ENCODE measurements at places on chromosomes 2 and 18.

DNA sequence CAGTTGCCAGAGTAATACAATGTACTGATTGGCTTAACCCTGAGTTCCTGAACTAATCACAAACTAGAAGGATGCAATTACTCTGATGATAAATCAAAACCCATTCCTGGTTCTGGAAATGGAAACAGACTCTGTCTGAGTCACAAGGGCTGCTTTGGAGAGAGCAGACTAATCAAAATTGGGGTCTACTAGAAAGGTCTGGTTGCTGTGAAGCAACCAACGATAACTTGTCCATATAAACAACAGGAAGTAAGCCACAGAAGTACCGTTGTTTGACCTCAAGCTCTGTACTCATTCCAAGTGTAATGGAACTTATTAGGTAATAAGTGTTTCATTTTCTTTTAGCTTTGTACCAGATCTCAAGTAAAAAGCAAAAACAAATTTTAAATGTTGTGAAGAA lies 49.7 kb downstream of the RASGRP3 start:
- DNase-seq, result no peak

GRCh38 chr2:151083856-151084795 lies 177.5 kb downstream of the RBM43 start:
- no peak for DNase-seq

GRCh38 chr2:152520759-152521158 lies 185.8 kb downstream of the FMNL2 start:
- no peak for DNase-seq

DNA sequence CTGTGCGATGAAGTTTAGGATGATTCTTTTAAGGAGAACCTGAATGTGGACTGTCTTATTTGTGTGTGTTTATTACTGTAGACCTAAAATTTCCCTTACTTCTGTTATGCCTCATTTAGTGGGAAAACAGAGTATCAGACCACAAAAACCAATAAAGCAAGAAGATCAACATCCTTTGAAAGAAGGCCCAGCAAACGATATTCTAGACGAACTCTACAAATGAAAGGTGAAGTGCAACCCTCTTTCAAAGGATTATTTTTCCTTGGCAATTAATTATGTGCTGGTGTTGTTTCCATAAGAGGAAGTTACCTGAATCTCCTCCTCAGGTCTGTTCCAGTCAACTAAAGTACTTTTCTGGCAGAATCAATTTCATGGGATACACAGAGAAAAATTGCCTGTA lies 78.6 kb downstream of the EPB41L5 start:
- DNase-seq, result no peak

DNA sequence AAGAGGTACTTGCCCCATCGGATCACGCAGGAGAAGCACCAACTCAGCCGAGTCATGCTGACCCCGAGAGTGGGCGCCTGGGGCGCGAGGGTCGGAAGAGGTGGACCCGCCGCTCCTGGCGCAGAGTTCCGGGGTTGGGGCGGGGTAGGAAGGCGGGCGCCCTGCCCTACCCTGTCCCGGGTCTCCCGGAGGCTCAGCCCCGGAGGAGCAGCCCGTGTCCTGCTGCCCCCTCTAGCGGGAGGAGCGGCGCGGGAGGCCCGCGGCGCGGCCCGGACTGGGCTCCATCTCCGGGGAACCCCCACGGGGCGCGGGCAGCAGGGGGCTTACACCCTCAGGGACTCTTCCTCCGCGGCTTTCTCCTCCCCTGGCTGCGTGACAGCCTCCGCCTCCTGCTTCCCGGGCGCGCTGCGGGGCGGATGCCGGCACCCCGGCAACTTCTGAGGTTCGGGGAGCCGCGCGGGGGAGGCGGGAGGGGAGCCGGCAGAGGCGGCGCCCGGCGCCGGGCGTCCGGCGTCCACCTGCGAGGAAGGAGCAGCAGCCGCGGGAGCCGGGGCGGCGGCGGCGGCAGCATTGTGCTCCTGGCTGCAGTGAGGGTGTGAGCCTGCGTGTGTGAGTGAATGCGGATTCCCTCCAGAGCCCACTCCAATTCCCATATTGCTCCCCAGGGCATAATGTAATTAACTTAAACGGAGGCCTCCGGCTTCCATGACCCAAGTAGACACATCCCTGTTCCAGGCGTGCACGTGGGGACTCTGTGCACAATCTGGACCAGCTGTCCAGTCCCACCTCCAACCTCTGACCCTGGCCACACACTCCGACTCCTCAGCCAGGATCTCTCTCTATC lies 7.6 kb upstream of the TNS1 start:
- no peak for DNase-seq

GRCh38 chr2:125386074-125386473 lies 1269.9 kb upstream of the GYPC start:
- DNase-seq, result no peak

GRCh38 chr2:236341721-236342120 lies 77.5 kb upstream of the ASB18 start:
- DNase-seq, result no peak

DNA sequence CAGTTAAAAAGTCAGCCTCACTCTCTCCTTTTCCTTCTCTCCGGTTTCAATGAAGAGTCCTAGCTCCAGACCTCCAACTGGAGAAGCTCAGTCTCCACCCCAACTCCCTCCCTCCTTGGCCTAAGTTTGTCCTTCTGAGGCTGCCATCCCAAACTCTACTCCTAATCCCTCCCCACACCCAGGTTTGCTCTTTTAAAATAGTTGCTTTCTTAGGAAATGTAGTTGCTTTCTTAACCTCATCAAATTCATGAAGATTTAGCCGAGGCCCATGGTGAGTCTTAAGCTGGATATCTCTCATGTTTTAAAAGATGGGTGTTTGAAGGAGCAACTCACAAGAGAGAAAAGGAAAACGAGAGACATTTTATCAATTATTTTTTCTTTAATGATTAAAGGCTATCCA lies 937 bp upstream of the LANCL1 start:
- DNase-seq, result no peak

- no peak for DNase-seq
Measured at GRCh38 chr2:205959521-205959920, 126.5 kb downstream of the INO80D start.

GRCh38 chr2:170953941-170954340 lies 24.9 kb downstream of the GORASP2 start:
- no peak for DNase-seq

DNA sequence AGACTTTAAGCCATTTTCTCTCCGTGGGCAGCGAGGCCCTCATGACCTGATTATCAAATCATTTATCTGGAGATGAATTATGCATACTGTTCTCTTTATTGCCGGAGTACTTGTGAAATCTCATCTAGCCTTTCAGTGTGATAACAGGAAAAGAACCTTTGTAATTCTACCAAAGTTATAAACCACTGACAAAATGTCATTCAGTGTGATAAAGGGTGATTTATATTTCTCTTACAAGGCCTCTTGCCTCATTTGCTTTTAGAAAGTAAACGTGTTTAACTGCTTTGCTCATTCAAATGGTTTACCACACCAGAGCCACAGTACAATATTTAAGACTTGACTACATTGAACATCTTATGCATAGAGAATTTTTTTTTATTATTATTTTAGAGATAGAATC lies 13.8 kb downstream of the MTCL1 start:
- DNase-seq, result no peak

DNA sequence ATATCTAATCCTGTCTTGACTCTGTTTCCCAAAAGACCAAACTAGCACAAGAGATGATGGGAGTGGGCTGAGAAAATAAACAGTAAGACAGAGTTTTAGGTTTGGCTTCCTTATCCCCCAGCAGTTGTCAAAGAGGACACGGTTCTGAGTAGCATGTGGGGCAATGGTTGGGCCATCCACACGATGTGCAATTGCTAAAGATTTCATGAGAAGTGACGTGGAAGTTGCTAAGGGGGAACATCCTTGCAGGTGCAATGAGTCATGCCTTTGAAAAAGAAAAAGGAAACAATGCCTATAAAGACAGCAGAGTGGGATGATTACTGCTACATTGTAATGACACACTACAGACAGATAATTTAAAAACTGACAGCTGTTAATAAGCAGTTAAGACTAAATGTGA lies 1395.8 kb downstream of the LRP1B start:
- no peak for DNase-seq

- no peak for DNase-seq
Measured at GRCh38 chr2:181992776-181993175, 7.1 kb downstream of the PPP1R1C start.

GRCh38 chr2:187390891-187391290 lies 57.2 kb downstream of the CALCRL start:
- DNase-seq, result no peak

- no peak for DNase-seq
Measured at GRCh38 chr2:173458991-173459780, 104.5 kb downstream of the CDCA7 start.

DNA sequence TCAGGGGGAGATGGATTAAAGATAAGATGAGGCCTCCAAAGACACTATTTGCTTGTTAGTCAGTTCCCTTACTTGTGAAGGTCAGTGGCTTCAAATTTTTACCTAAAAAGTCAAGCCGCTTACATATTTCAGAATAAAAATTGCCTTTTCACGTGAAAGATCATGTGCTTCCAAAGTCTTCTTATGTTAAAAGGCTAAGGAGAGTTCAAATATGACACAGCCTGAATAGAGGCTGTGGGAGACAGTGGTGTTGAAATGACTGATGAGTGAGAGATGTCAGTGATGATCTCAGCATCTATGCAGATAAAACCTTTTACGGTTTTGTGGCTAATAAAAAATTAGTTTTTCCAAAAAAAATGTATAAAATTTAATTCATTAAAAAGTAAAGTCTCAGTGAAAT lies 40.5 kb downstream of the UPP2 start:
- DNase-seq, result no peak
